ENCODE measurements at places on chromosomes 7 and 10.

DNA sequence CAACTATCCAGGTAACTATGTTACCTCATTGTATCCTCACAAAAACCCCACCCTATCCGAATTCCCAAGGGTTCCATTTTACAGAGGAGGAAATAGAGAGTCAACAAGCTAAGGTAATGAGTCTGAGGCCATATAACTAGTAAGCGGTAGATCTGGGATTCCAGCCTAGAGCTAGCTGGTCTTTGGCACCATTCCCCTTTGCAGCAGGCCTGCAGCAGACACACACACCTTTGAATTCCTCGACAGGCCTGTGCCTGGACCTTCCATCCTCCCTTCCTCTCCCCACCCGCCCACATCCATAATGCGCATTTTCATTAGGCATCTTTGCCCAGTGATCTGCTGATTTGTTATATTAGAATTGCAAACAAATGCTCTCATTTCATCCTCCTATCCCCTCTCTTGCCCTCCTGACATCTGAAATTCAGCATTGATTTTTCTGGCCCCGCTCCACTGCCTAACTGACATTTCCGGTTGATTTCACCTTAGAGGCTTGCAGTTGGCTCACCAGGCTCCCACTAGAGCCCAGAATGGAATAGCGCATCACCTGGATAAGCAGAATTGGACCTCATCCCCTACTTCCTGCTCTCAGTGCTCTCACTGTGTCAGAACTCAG lies 129.5 kb downstream of the PLXNA4 start:
- no peak for DNase-seq

DNA sequence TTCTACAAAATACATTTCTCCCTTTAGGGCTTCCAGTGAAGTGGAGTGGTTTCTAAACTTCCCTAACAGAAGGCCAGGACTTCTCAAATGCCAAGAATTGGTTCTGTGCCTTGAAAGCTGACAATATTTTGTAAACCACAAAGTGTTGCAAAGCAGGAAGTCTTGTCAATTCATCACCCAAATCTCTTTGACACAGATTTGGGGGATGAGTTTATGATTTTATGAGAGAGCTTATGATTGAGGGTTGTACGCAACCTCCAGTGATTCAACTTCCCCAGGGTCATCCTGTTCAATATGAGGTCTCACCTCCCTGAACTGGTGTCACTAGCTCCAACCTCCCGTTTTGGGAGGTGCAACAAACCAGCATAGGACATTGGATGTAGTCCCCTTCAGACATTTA lies 83.7 kb downstream of the PRLHR start:
- no peak for DNase-seq

DNA sequence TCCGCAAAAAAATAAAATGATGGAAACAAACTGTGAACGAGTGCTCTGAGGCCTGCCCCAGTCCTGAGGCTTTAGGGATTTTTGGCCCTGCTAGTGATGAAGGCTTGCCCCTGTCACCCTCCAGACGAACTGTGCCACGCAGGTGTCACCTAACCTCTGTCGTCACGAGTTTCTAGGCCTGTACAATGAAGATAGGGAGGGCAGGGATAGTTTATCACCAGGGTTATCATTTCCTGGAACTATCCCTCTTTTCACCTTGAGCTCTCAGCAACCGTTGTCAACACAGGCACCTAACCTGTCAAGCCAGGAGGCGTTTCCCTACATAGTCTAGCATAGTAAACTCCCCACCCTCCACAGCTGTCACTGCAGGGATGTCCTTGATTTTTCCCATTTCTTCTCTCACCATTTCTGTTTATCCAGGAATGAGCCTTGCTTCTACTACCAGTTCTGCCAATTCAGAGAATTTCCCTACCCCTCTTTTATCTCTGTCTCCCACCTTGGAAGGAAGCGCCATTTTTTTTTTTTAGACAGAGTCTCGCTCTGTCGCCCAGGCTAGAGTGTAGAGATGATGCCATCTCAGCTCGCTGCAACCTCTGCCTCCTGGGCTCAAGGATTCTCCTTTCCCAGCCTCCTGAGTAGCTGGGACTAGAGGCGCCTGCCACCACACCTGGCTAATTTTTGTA lies 2.2 kb upstream of the ACHE start:
- DNase-seq: no peak

DNA sequence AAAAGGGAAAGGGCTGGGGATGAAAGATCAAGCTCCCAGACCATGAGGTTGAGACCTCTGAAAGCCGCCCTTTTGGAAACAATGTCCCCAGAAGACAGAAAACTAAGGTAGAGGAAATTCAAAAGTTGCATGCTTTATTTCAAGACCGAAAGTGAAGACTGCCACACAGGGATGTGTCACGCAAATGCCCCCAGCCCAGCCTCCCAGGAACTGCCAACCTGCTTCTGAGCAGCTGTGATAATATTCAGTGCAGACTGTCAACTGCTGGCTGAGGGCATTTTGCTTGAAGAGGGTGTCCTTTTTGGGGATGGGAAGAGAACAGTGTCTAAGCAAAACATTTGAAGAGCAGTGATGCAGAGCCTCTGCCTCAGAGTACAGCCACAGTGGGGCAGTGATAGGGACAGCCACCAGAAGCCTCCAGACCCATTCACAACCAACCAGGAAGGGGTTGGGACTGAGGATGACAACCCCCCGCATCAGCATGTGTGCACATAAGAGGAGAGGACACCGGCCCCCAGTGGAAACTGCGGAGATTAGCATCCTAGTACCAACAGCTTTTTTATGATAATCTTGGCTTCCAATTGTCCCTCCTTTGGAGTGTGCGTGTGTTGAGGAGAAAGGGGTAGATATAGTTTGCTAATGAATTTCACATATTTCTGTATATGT lies 34.7 kb upstream of the NFE2L3 start:
- no peak for DNase-seq

DNA sequence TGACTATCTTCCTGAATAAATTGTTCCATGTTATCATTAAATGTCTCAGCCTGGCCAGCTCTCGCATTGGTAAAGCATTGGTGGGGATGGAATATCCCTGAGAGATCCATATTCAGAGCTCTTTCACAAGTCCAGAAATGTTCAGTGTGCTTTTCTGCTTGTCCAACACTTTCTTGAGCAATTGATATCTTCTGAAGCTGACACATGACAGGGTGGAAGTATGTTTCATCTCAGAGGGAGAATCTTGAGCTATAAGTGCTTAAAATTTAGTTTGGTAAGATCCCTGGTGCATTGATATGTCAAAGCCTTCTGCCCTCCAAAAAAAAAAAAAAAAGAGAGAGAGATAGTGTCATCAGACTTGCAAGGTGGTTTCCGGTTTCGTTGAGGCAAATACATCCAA lies 7.4 kb downstream of the IFIT3 start:
- DNase-seq: no peak
